ENCODE measurements at places on chromosomes 4 and X.

DNA sequence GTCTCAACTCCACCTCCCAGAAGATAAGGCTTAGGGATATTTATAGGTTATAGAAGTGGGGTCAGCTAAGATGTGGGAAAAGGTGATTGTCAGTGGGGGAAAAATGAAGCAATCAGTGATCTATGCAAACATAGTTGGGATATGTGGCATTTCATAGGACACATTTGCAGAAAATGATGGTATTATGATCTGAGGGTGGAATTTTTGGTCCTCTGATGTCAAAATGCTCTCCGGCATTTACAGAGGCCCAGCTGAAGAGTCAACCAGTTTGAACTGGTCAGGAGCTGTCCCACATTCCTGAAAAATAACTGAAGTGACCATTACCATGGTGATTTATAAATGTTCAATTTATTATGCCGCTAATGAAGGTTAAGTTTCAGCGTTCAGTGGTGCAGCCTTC, 12.2 kb upstream of the HPGD start:
- DNase-seq, result no peak

GRCh38 chr4:116702949-116703348, 382.4 kb downstream of the TRAM1L1 start:
- no peak for DNase-seq

DNA sequence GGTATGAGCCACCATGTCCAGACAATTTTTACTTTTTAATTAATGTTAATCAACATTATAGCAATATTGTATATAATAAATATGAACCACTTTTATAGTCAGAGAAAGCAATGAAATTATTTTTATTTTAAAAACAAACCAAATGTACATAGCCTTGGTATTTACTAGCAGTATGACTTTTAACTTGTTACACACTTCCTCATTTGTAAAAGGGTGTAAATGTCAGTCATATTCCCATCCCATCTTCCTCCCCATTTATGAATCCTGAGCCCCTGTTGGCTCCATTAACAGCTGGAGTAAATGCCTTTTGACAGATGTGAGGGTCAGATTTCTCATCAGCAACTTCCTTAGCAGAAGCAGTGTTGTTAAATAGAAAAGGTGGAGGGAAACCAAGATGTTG, 179.6 kb upstream of the SPRY1 start:
- DNase-seq, result no peak

DNA sequence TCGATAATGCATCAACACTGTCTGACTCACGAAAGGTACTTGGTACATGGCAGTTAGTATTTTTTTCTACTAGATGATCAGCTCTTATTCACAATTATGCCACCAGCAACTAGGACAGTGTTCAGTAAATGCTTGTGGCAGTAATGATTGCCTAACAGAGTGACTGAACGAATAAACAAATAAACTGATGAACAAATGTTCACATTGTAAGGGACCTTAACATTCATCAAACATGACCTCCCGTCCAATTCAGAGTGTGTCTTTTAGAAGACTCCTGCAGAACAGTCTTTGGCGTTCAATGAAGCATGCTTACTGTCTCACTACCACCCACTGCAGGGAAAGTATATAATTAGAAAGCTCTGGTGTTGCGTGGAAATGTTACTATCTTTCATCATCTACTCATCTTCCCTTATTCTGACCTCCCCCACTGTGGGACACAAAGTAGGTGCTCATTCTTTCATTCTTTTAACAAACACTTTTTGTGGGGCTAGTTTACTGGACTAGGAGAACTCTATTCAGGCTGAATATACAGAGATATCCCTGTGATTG, 319.3 kb downstream of the RAB28 start:
- no peak for DNase-seq

DNA sequence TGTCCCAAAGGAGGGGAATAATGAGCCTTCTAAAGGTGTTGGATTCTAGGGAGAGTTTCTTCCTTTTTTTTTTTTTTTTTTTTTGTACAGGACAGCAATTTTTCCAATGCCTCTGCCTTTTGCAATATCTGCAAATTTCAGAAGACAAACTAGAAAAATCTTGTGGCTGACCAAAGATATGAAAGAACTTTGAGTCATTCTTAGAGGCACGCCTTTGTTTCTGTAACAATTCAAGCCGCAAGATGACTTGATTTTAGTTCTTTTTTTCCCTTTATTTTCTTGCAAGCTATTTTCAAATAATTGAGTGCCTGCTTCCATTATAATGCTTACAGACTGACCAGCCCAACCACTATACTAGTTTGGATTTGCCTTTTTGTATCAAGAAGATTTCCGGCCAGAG, 47.6 kb upstream of the UXT start:
- no peak for DNase-seq

DNA sequence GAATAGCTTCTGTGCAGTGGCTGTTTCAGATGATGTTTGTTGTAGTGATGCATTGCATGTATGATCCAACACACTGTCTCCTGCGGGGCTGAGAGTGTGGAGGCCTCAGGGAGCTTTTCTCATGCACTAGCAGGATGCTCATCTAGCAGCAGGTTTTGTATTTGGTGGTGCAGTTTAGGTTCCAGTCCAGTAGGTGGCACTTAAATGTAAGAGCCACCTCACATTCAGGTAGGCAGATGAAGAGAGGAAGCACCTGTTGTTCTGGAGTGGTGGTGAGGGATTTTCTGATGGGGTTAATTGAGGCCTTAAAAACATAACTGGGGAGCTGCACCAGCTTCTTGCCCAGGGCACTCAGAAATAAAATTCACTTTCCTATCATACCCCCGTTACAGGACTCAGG, 300.9 kb downstream of the SPIN4 start:
- no peak for DNase-seq

Data from stimulated activated CD4-positive, alpha-beta T cell treated with anti-CD3 and anti-CD28 coated beads, Interleukin-1b, Interleukin-23, amount 100 ng/mL, for 1 hour (primary cell).